Forelimb muscle (tissue), 1 donor: ENCODE measurements at places on chromosomes 12 and 14. TPM values are rescaled to one million over a fixed set of nuclear protein-coding genes. Genes with fewer than 3 reads are reported as not detected.

GRCh38 chr14:85527445-85528035, 2.4 kb upstream of the FLRT2 start:
- DNase-seq: no peak

The PTPRB gene
- polyA plus RNA-seq: 12.7 TPM

DNA sequence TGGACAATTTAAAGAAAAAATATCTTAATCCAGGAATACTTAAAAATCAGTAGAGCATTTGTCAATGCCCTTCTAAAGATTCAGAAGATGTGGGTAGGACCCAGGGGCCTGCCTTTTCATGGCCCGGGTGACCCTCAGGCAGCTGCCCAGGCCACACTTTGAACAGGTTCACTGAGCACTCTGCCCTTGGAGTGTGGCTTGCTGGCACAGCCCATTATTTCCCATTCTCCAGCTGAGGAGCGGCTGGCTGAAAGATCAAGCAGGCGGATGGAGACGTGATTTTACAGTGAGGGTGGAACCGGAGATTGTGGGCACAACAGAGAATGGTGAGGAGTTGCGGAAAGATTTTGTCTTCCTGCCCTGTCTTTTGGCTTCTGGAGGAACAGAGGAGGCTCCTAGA, 7.1 kb upstream of the PRPH start:
- no peak for DNase-seq

DNA sequence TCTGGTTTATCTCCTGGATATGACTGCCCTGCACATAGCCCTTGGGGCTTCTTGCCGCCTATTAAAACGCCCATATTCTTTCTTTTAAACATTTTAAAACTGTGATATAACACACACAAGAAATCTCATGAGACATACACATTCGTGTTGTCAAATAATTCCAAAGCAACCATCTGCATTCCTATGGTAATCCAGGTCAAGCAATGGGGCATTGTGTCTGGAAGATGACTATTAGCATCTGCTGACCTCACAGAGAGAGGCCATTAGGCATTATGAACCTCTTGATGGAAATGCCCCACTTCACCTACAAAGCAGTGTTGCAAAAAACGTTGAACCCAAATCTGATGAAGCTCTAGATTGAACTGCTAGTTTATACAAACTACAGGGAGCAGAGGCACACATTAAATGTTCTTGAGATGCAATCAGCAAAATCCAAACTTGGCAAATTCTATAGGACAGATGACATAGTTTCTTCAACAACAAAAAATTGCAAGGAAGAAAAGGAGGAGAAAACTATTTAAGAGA, 513.8 kb upstream of the CCDC196 start:
- no peak for DNase-seq

- no peak for DNase-seq
Measured at GRCh38 chr12:93442411-93443340, 929 bp upstream of the UBE2N start.

DNA sequence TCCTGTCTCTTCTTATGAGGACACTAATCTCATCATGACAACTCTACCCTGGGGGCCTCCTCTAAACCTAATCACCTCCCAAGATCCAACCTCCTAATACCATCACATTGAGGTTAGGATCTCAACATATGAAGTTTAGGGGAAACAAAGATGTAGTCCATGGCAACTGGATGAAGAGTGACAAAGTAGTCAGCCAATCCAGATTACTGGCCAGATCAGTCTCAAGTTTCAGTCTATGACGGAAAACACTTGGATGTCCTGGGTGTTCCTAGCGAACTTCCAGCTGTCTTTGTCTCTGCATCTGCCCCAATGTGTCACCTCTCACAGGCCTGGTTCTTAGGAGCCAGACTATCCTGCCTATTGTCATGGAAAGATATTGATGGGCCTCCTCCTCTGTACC, 630.8 kb downstream of the AACS start:
- DNase-seq: no peak

DNA sequence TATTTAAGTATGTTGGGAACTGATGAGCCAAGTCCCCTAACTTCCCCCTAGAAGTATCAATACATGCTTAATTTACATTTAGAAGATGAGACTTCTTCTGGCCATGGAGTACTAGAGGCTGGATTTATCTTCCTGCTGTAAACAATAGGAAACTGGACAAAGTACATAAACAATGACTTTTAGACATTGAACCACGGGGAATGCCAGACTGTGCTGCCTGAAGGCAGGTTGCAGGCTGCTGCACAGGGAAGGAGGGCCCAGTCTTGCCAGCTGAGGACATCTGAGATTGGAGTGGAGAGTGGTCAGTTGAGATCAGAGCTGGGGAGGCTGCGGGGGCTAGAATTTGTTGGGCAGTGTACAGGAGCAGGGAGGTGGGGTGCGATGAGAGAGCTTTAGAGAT, 24.5 kb upstream of the ISM2 start:
- DNase-seq: no peak

DNA sequence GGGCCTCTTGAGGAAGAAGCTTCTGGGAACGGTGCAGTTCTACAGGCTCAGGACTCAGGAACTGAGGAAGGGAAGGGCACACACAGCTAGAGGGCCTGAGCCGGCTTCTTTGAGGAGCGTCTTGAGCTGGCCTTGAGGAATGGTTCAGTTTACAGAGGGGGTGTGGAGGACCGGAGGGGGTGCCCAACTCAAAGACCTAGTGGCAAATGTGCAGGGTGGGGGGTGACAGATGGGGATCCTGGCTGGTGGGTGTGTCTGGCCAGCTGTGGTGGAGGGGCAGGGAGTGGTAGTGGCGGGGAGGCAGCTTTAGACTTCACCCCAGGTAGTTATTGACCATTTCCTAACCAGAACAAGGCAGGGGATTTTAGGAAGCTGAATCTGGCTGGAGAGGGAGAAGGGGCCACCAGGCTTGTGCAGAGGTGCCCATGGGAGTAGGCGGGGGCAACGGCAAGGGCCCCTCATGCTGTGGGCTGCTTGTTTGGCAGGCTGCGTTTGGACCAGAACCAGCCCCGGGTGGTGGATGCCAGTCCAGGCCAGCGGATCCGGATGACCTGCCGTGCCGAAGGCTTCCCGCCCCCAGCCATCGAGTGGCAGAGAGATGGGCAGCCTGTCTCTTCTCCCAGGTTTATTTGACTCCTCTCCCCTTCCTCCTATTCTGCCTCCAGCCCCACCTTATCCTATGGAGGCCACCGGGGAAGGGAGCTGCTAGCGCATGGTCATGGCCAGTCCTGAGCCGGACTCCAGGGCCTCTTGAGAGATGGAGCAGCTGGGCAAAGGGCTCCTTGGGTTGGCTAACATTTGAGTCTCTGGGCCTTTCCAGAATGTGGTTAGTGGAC, 27.8 kb downstream of the PAPLN start:
- no peak for DNase-seq

The SLC10A1 gene
- polyA plus RNA-seq: not detected

- DNase-seq: no peak
Measured at GRCh38 chr14:68131907-68132306, 312.3 kb downstream of the RAD51B start.

DNA sequence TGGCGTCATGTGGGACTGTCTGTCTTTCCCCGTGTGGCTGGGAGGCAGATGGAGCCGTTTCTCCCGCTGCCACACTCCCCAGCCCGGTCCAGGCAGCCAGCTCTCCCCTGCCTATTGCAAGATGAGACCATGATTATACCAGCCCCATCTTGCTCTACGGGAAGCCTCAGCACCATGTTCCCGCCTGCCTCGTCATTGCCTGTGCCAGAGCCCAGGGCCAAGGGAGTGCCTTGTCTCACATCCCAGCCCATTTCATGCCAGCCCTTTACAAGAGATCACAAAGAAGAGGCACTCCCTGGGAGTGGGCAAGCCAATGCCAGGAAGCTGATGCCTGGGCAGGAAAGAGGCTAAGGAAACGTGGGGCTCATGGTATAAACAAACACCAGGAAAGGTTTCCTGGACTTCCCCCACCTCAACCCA, 23.9 kb downstream of the GPR68 start:
- no peak for DNase-seq

DNA sequence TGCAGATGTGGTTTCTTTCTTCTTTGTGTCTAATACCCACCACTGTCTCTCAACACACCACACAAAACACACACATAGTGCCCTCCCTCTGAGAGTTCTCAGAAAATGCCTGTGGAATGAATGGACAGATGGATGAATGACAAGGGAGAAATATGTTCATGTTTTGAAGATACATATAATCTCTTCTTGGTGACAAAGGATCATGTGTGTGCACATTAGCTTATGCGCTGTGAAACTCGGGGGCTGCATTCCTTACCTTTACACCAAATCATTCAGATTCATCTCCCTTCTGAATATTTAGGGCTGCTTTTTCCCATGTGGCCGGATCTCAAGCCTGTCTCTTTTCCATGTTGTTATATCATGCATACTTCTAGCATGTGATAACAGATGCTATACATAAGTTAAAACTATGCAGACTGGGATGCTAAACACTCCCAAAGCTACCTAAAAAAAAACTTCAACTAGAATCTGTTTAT, 111.4 kb downstream of the EPS8 start:
- no peak for DNase-seq

DNA sequence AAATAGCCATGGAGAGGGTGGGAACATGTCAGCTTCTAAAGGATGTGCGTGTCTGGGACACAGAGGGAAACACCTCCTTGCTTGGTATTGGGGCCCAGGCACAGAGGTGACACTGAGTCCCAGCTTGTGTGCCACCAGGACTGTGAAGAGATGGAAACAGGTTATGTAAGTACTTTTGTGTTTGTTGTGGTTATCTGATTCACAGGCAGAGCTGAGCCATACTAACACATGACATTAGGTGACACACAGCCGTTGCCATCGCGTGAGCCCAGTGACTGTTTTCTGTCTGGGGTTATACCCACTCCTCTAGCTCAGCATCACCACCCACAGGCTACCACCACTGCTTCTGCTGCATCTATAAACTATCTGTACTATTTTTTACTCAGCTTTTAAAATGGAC, 12.1 kb upstream of the FLVCR2 start:
- DNase-seq: no peak

GRCh38 chr12:52074971-52075724, 4.4 kb upstream of the SMIM41 start:
- DNase-seq: no peak

GRCh38 chr12:77064896-77065360, 441 bp downstream of the E2F7 start:
- no peak for DNase-seq

GRCh38 chr12:46354802-46355199, 17.8 kb downstream of the SLC38A2 start:
- no peak for DNase-seq

The C12orf60 gene
- polyA plus RNA-seq: 1.1 TPM

- no peak for DNase-seq
Measured at GRCh38 chr12:13163868-13164635, 32.5 kb upstream of the EMP1 start.

GRCh38 chr12:82434392-82434911, 76.1 kb downstream of the METTL25 start:
- no peak for DNase-seq

DNA sequence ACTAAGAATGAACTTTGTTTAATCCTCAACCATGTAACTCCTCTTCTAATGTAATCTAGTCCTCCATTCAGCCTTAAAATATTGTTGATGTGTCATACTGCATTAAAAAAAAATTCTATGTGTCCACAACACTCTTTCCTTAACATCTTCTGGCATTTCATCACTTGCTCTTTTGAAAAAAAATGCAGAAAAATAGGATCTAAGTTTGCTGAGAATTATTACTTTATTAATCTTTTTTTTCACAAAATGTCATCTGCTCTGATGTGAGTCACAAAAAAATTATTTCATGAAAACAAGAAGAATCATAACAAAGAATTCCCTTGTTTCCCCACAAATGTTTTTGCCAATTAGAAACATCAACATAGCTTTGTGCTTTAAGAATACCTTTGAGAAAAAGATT, 410.1 kb upstream of the MGAT4C start:
- no peak for DNase-seq

GRCh38 chr12:52856787-52857186, 8.0 kb upstream of the KRT78 start:
- no peak for DNase-seq

DNA sequence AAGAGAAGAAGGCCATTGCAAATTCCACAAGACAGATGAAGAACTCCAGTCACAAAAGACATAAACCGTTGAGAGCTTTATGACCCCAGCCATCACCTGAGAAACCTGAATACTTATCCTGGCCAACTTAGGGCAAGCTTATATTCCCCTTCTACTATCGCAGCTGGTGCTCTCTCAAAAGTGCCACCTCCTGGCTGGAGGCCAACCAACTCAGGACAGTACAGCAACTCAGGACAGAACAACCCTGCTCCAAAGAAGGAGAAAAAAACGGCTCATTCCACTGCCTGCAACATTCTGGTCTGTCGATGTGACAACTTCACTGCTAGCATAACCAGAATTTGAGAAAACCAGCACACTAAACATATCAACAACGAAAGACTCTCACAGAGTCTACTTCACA, 9.7 kb upstream of the KRT6B start:
- no peak for DNase-seq

The FOXN4 gene
- 0.15 TPM for polyA plus RNA-seq

DNA sequence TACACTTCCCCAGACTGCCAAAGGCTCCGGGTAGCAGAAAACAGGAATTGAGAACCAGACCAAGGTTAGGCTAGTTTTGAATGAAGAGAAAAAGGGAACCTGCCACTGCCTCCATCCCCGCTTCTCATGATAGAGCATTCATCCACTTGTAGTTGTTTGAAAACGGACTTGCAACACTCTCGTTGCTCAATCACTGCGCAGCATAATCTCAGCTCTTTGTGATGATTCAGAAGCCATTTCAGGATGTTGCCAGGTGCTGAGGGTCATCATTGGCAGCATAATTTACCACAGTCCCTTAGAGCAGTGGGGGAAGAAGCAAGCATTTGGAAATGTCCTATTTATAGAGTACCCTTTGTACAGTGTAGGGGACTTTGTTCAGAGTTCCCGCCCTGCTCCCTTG, 25.6 kb downstream of the KCNK13 start:
- peak; percentile 17 for DNase-seq

DNA sequence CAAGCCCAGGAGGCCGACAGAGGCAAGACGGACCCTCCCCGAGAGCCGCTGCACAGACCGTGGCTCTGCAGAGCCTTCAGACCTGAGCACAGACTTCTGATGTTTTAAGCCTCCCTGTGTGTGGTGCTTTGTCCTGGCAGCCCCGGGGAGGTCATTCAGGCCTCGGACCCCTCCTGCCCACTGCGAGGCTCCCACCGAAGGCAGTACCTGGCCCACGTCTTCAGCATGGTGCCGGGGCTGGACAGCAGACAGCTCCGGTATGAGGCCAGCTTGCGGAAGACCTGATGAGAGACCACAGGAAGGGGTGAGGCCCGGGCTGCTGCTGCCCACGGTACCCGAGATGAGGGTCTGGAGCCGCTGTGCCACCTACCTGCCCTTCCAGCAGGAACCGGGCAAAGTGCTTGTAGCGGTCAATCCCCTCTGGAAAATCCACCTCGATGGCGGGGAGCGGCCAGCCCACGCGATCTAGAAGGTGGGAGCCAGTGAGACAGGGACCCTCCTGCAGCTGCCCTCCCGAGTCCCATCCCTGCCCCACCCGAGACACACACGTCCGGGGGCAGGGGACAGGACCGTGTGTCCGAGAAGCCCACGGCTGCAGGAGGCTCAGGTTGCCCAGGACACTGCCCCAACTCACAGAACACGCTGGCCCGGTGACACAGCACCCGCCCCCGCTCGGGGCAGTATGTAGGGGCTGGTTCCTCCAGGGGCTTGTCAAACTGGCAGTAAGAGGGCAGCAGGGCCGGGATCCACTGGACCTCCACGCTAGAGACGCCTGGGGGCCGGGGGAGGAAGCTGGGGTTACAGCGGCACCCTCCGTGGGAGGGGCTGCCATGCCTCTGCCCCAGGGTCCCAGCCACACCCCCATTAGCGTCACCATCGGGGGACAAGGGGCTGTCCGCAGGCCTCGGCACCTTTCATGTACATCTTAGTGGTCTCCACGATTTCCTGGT, 35.6 kb upstream of the UBC start:
- DNase-seq: no peak

- DNase-seq: peak; percentile 88
Measured at GRCh38 chr14:74712499-74713394, at the start of the genes AREL1 and FCF1. AREL1 (minus strand) TSS chr14:74713080; CDS start chr14:74685615, 27,465 bp downstream. FCF1 (plus strand) TSS chr14:74713144; CDS start chr14:74713198, 54 bp downstream.
